NCI-H226 (cell line): ENCODE measurements at places on chromosomes 2 and 18.

DNA sequence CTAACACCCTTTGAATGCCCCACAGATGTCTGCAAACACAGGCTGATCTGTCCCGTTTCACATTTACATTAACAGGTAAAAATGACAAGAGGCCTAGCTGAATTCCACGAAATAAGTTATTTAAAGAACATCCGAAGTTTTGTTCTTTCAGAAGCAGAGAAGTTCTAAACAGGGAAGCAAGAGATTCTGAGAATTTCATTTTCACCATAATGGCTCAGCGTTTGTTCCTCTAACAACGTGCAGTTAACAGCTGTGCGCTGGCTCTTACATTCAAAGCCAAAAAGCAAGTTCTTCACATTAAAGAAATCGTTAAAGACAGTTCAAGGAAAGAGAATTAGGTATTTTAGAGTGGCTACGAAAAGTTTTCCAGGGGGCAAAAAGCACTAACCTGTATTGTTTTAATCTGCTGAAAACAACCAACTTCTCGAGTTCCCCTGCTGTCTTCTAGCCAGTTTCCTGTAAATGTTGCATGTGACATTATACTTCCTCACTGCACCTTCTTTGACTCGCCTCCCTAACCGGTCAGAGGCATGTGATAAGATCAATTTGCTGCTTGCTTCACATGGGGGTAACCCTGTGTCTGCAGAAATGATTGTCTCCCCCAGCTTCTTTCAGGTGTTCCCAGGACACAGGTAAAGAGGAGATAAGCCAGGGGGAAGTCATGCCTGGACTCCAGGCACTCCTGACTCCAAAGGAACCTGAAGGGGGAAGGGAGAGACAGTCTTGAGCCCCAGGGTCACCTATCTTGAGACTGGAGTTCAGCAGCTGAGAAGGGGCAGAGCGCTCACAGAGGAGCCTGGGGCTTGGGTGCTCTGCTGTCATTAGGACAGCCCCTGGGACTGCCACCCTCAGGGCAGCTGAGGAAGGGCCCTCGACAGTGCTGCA is 36.8 kb upstream of the WIPF1 start:
- no peak for DNase-seq

DNA sequence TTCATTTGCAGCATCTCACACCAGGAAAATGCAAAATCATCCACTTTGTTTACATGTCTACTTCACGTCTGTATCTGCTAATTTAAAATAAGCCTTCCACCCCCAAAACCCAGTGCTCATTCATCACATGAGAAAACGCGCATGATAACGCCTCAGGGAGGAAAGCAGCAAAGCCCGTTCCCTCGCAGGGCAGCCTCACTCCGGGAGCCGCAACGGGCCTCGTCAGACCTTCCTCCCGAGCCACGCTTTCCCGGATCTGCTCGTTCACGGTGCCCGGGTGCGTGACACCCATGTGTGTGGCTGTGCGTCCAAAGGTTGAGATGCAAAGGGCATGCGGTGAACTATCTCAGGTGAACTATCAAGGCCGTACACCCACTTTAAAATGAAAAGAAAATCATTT is 59.8 kb downstream of the NDUFA10 start:
- DNase-seq = no peak

- DNase-seq = no peak
These were observed 6.9 kb downstream of the CCDC195 start for GRCh38 chr2:224709301-224709700.

GRCh38 chr2:200264631-200265030 is 41.9 kb upstream of the SPATS2L start:
- no peak for DNase-seq

GRCh38 chr2:49186050-49186648 is 31.8 kb upstream of the FSHR start:
- DNase-seq = no peak

- DNase-seq = no peak
These were observed 353.9 kb downstream of the CDH2 start for GRCh38 chr18:27823053-27823452.

DNA sequence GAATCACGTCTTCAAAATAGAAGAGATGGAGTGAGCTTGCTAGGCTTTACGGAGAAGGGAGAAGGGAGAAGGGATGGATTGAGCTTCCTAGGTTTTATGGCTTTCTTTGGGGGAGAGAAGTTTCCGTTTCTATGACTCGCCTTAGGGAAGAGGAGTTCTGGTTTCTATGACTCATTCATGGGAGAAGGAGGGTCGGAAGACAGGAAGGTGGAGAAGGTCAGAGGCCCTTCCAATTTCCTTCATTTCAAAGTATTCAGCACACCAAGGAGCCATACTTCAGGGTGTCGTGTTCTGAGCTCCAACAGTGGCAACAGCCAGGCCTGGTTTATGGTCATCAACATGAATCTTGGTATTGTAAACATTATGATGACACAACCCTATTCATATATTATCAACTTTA is 284.7 kb upstream of the VWC2L start:
- peak; percentile 48 for DNase-seq

GRCh38 chr2:38704664-38705063 is 38.8 kb downstream of the GALM start:
- DNase-seq = no peak

DNA sequence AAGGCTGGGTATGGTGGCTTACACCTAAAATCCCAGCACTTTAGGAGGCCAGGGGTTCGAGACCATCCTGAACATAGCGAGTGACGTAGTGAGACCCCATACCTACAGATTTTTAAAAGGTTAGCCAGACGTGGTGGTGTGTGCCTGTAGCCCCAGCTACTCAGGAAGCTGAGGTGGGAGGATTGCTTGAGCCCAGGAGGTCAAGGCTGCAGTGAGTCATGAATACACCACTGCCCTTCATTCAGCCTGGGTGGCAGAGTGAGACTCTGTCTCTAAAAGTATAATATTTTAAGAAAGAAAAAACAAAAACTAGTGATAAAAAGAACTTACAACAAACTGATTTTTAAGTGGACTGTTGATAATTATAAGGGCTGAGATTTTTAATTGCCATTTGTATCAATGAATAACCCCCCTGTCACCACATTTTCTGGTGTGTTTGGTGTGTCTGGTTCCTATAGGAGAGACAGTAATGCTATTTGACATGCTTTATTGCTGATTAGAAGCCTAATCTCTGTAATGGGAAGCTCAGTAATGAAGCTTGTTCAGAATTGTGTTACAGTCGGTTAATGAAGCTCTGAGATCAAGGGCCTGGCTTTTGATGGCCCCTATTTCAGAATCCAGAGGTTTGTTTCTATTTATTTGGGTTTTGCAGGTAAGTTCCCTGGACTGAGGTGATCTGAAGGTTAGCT is 147.0 kb downstream of the NEDD4L start:
- peak; percentile 27 for DNase-seq

DNA sequence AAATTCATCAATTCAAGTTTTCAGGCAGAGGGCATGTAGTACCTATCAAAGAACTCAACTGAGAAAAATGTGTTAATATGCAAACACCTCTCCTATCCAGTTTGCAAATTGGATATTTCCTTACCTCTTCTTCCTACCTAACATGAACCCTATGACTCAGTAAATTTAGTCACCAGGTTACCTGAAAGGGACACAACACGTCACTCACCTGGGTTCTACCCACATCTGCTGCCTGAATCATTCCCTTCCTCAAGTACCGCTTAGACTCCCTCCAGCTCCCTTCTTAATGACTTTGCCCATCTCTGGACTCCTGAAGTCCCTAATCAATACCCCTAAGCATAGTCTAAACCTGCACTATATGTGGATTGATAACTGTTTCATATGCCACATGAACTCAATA is 10.4 kb downstream of the ANKRD44 start:
- DNase-seq = no peak

DNA sequence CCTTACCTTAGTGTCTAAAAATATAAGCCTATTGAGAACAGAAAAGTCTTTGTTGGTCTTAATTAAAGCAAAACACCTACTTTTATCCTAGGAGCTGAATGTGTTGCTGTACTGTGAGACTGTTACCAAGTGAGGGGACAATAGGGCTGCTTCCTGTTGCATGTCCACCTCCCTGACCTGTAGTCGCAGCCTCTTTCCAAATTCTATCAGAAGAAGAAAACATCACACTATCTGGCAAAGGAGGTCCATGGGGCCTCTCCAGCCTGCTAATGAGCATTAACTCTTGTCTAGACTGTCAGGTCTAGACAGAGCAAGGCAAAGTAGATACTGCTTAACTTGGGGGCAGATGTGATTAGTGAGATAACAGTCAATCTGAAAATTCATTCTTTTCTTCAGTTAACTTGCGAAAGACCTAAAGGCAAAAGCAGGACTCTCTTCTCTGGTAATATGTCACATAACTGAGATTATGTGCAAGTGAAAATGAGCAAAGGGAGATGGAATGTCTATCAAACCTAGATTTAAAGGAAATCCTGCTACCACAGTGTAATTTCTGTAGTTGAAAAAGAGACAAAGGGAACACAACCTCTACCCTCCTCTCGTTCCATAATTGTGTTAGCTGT is 66.9 kb downstream of the CDH20 start:
- DNase-seq = no peak

DNA sequence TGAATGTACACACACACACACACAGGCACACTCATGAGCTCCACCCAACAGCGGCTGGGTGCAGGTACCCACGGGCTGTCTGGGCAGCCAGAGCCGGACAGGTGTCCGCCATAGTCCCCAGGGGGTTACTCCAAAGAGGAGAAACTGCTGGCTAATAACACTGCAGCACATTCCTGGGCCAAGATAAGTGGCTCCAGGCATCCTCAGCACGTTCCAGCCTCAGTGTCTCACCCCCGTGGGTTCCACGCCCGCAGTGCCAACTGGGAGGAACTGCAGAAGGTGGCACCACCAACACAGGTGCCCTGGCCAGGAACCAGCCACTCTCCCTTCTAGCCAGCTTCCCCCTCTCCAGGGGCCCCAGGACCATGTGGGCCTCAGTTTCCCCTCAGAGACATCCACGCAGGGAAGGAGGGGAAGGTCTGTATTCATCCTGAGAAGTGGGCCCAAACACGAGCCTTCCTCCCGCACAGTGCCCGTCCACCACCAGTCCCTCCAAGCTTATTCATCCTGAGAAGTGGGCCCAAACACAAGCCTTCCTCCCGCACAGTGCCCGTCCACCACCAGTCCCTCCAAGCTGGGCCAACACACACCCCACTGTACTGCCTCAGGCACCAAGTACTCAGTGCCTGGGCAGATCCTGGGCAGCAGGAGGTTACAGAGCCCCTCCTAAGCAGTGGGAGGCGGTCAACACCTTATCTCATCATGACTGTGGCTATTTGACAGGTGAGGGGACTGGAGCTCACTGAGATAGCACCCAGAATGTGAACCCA is 47.6 kb downstream of the TNS1 start:
- DNase-seq = no peak

DNA sequence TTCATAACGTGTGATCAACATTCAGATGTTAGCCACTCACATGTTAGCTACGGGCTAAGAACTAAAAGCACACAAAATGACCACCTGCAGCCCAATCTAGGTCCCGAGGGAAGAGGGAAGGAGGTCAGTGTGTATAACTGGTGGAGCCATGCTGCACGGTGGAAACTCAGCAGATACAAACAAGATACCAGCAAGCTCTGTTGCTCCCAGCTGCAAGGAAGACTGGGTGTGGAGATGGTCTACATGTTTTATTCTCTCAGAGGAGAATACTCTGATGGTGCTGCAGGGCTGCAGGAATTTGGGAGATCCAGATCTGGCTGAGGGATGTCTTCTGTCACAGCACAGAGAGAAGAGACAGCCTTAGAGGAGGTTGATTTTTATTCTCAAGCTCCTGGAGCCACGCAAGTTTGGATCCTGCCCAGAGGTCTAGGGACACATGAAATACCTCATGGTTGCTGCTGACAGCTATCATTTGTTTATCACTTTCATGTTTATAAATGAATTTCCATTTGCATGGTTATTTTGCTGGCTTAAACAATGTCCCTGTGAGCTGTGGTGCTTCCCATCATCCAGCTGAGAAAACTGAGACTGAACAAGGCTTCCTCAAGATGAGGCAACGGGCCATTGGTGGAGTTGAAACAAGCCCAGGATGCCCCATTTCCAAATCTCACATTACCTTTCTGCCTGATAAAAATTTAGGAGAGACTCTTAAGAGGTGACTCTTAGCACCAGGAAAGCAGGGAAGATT is 30.9 kb downstream of the RNF144A start:
- DNase-seq = no peak

GRCh38 chr2:41906338-41906725 is 141.5 kb upstream of the PKDCC start:
- no peak for DNase-seq

- peak; percentile 89 for DNase-seq
These were observed 16.0 kb upstream of the SNORC start for GRCh38 chr2:232854082-232854481.

DNA sequence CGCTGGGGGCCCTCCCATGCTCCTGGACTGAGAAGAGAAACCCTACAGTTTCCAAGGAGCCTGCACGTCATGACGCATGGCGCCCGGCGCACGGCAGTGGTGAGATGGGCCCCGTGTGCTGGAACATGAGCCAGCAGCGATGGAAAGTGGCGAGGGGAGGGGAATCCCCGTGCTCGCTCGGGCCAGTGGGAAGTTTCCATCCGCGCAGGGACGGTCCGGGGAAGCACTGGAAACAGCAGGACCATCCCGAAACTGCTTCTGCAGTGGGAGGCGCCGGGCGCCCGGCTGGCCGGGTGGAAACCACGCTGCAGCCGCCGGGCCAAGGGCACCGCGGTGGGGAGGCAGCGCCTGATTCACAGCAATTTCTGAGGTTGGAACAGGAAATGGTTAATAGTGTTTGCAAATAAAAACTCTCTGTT is 4.9 kb upstream of the PDCD1 start:
- DNase-seq = peak; percentile 34

- DNase-seq = peak; percentile 41
These were observed 22.2 kb upstream of the ITSN2 start for GRCh38 chr2:24382363-24383073.

DNA sequence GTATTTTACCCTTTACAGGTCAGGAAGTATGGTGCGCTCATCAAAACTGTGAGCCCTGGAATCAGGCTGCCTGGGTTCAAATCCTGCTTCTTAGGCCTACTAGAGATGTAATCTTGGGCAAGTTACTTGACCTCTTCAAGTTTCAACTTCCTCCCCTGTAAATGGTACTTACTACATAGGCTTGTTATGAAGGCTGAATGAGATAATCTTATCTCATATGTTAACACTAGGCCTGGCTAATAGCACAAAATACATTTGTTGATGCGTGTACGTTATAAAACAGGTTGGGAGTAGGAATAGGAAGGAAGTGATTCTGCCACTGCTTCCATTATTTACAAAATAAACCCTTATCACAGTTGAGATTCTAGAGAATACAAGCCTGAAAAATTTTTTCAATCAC is 1.7 kb upstream of the RFTN2 start:
- peak; percentile 25 for DNase-seq
